CD4-positive, alpha-beta memory T cell (primary cell): ENCODE measurements at places on chromosomes 6 and 20. TPM values are rescaled to one million over a fixed set of nuclear protein-coding genes. Genes with fewer than 3 reads are reported as not detected.

The RFX6 gene
- not detected for total RNA-seq

The PRDM13 gene
- total RNA-seq, result not detected

DNA sequence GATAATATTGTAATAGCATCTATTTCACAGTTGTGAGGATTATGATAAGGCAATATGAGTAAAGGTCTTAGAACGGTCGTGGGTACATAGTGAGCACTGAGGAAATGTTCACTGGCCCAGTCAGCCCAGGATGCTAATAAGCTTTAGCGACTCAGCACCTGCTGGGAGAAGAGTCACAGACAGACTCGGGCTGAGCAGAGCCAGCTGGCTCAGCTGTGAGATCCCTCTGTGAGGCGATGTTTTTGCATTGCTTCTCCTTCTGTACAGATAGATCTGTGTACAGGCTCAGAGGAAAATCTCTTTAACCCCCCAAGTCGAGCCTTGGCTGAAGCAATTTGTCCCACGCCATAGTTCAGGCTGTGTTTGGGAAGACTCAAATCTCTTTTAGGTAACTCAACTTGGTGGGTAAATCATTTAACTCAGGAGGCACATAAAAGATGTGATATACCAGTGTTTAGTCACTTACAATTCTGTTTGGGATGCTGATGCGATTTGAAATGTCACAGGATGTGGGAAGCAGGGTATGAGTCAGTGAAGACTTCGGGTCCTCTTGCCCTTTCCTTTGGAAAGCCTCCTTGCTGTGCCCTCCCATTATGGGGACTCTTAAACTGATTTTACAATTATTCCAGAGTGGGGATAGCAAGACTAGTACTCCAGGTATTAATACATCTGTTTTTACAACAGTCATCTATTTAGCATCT, 53.1 kb downstream of the PHACTR1 start:
- no peak overlapping the region for H3K27ac ChIP-seq
- no peaks in the 10 kb centered on the region for H3K4me1 ChIP-seq
- no peaks in the 10 kb centered on the region for H3K27me3 ChIP-seq
- no peak overlapping the region for H3K4me3 ChIP-seq
- H3K36me3 ChIP-seq, result no peaks in the 10 kb centered on the region
- no peak for DNase-seq

DNA sequence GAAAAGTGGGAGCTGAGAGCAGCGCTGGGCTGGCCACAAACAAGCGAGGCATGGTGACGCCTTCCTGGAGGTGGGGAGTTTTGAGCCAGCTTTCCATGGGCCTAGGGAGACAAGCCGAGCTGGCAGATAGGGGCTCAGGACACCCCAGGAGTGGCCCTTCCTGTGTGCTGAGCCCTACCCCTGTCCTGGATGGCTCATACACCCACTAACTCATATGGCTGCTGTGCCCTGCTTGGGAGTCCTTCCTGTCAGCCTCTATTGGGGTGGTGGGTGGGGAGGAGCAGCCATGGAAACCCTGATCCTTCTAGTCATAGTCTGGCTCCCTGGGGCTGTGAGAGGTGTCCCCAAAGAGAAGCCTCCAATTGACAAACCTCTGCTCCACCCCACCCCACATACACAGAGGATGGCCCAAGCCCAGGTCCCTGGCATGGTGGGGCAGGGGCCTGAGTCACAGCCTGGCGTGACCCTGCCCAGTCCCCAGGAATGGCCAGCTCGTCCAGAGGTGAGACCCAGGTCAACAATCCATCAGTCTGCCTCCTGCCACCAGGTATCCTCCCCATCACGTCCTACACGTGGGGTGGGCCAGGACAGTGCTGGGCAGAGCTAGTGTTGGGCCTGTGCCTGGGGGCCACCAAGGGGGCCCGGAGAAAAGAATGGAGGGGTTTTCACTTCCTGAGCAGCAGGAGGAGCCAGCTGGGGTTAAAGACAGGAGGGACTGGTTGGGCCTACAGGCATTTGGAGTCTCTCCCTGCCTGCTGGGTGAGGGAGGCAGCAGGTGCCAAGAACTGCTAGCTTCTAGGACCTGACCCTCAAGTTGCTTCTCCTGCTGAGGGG, 52.2 kb downstream of the MRPL14 start:
- H3K4me1 ChIP-seq, result peaks cover 20% of the 10 kb centered on the region
- H3K4me3 ChIP-seq, result no peak overlapping the region
- H3K27me3 ChIP-seq, result no peaks in the 10 kb centered on the region
- no peaks in the 10 kb centered on the region for H3K36me3 ChIP-seq

GRCh38 chr6:159654483-159655098, 38.5 kb downstream of the SOD2 start:
- H3K27ac ChIP-seq, result no peak overlapping the region

The APOBEC2 gene
- total RNA-seq, result not detected

GRCh38 chr6:31113861-31114540, 599 bp upstream of the PSORS1C1 start:
- H3K27me3 ChIP-seq, result no peaks in the 10 kb centered on the region
- DNase-seq, result no peak
- H3K27ac ChIP-seq, result no peak overlapping the region
- H3K4me1 ChIP-seq, result peaks cover 5% of the 10 kb centered on the region
- H3K4me3 ChIP-seq, result no peak overlapping the region

- no peaks in the 10 kb centered on the region for H3K4me1 ChIP-seq
- no peaks in the 10 kb centered on the region for H3K36me3 ChIP-seq
- H3K27me3 ChIP-seq, result no peaks in the 10 kb centered on the region
- H3K27ac ChIP-seq, result no peak overlapping the region
Observed at GRCh38 chr6:22119500-22119899, 177.3 kb downstream of the PRL start.
